ENCODE measurements at places on chromosomes 4 and X.
A peak's percentile ranks its signal among the peaks of the same experiment; 100 is the strongest.

GRCh38 chrX:9249051-9249846 lies 215.3 kb upstream of the FAM9B start:
- DNase-seq: no peak

GRCh38 chrX:97787311-97787710 lies 903.6 kb downstream of the RPA4 start:
- DNase-seq: no peak

- no peak for DNase-seq
Measured at GRCh38 chr4:13541176-13541604, 3.1 kb downstream of the NKX3-2 start.

- DNase-seq: no peak
Measured at GRCh38 chr4:165369522-165369921, 9.3 kb upstream of the CPE start.

GRCh38 chr4:94668724-94669123 lies 89.0 kb upstream of the BMPR1B start:
- DNase-seq: no peak

DNA sequence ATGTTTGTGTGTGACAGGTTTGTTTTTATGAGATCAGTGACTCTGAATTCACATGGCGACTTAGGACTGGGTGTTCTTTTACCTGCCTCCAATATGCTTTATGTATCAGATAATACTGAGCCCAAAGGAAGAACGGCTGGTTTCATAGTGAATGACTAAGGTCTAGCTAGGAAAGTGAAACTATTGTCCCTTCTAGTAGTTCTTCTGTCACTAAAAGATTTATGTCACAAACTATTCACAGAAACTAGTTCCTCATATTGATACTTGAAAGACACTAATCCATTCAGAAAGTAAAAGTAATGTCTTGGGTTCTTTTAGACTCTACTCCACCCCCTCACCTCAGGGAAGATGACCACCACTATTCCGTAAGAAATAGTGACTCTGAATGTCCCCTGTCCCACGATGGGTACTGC lies 81.7 kb downstream of the EGF start:
- no peak for DNase-seq

GRCh38 chr4:20046931-20047677 lies 204.6 kb upstream of the SLIT2 start:
- DNase-seq: no peak

DNA sequence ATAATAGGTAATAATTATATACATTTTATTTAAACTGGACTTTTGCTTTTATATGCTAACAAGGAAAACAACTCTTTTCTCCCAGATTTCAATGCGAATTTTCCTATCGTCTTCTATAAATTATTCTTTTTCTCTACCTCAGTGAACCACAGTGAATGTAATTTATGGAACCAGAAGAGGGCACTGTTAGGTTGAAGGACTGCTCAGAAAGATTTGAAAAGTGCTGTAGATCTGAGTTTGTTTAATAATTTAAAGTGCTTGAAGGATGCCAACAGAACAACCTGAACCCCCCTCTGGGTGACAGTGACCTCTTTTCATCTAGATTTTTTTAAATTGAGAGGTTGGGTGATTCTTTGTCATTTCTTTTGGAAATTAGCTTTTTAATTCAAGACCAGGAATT lies 54.9 kb downstream of the PHOX2B start:
- no peak for DNase-seq

- no peak for DNase-seq
Measured at GRCh38 chr4:107989162-107989536, 540 bp upstream of the HADH start.

GRCh38 chr4:37666625-37667071 lies 19.5 kb downstream of the RELL1 start:
- peak; percentile 58 for DNase-seq

DNA sequence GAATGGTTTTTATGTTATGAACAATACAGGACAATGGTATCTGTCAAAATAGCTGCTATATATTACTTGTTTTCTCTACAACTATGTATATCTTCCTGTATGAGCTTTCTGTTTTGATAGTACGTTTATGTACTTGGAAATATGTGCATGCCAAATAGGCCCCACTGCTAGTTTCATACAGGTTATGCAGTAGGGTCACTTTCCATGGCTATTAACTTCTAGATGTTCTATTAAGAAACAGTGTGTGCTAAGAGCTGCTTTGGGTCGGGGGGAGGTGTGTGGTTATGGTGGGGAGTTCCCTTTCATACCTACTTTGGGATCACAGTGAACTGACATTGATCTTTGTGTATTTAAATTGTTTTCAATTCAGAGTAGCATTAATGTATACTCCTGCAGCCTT lies 30.9 kb downstream of the RBPJ start:
- no peak for DNase-seq

- DNase-seq: no peak
Measured at GRCh38 chrX:14934423-14934822, 61.2 kb downstream of the MOSPD2 start.

DNA sequence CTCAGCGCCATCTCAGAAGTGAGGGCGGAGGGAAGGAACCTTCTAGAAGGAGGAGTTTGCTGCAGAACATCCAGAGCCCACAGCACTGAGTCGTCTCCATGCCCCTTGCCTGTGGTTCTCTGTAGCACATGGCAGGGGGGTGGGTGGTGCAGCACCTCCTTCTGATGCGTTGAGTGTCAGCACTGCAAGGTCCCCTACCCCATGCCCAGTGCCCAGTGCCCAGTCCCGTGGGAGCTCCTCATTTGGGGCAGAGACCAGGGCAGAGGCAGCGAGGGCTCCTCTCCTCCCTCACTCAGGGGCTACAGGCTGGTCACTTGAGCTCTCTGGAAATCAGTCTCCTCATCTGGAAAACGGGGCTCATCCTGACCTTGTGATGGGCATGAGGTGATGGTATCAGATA lies 78.1 kb downstream of the HTRA3 start:
- DNase-seq: no peak

- no peak for DNase-seq
Measured at GRCh38 chr4:47717188-47717587, 120.7 kb downstream of the CORIN start.

DNA sequence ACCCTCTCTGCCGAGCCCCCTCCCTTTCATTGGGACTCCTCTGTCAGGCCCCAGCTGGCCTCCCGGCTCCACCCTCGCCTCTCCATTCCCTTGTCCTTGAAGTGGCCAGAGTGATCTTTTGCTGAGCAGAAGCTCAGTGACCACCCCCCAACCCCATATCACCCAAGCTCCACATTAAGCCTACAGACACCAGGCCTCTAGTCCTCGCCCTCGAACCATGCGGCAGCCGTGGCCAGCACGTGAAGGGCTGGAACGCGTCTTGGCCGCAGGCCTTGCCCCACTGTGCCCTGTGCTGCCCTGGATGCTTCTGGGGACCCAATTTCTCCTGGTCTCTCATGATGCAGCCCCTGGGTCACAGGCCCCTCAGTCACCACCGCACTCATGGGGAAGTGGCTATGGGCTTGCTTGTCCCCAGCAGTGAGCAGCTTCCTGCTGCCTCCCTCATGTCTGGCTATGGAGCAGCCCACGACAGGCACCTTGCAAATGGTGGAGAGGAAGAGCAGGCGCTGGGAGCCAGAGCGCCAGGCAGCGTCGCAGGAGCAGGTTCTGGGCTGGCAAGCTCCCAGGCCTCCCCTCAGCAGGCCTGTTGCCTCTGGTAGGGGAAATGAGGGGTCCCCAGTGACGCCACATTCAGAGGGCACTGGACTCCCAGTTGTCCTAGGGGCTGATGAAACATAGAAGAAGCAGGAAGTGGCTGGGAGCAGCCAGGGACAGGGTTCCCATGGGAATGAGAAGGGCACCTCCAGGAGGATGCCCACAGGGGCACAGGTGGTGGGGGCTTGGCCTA lies 757 bp upstream of the SRPK3 start:
- no peak for DNase-seq

GRCh38 chrX:12443534-12444098 lies 305.3 kb downstream of the FRMPD4 start:
- DNase-seq: no peak

DNA sequence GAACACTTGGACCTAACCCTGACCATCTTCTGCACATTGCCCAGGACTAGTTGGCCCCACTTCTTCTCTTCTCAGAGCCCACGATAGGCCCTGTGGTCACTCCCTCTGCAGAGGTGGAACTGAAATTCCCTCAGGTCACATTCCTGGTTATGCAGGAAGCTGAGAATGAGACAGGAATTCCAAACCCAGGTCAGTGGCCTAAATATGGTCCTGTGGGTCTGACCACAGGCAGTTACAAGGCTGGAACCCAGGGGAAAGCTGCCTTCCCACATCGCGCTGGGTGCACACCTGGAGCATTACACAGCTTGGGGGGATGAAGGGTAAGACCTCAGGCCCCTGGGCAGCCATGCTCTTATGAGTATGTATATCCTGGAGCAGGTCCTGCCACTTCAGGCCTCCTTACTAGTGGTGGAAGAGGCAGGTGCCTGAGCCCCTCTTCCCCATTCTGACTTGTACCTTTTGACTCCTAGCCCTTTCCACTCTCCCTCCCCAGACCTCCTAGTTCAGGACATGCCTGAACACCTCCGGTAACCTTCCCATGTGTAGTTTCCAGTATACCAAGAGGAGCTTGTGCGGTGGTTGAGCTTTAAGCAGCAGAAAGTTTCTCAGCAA lies 173.5 kb downstream of the ASMT start:
- no peak for DNase-seq

DNA sequence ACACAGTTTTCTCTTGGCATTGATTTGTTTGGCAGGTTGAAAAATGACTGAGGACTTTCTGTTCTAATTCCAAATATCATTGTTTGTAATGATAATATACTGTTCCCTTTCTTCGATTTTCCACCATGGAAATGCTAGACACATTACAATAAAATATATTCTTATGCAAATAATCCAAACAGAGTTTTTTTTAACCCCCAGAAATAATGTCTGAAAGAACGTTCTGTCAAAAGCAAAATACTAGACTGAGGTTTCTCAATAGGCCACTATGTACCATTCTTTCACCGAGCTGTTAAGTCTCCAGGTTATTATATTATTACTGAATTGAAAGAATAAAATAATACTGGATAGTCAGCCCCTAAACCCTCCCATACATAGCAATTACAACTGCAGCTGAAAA lies 312.5 kb downstream of the ZIC3 start:
- DNase-seq: no peak

- no peak for DNase-seq
Measured at GRCh38 chr4:13535708-13536361, 8.5 kb downstream of the NKX3-2 start.

DNA sequence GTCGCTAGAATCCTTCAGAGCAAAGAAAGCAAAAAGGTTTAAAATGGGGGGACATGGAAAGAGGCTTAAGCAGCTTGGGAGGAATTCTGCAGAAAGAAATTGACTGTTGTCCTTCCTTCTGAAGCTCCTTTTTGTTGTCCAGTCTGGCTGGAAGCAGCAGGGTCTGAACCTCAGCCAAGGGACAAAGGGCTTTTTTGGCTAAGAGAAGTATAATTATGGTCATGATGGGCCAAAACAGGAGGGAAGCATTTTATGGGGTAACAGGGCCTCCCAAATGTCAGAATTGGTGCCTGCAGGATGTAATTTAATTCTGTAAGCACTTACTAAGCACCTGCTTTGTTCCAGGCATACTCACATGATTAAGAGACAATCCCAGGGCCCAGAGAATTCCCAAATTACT lies 74.2 kb upstream of the CPEB2 start:
- no peak for DNase-seq

DNA sequence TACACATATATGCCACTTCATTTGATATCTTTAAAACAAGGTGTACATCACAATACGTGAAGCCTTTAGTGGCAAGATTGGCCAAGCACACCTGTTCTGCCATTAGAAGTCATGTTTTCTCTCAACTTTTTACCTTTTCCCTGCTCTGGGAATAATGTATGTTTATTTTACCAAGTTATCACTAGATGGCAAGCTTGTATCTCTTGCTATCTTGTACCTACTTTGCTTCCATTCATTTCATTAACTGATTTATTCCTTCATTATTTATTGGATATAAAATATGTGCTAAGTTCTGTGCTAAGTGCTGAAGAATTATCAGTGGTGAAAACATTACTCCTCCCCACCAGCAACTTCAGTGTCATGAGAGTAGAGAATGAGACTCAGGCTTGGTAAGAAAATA lies 245.5 kb downstream of the ANK2 start:
- no peak for DNase-seq

- no peak for DNase-seq
Measured at GRCh38 chr4:92254767-92255442, 48.9 kb upstream of the GRID2 start.

- DNase-seq: no peak
Measured at GRCh38 chr4:187770345-187770744, 225.2 kb upstream of the ZFP42 start.

DNA sequence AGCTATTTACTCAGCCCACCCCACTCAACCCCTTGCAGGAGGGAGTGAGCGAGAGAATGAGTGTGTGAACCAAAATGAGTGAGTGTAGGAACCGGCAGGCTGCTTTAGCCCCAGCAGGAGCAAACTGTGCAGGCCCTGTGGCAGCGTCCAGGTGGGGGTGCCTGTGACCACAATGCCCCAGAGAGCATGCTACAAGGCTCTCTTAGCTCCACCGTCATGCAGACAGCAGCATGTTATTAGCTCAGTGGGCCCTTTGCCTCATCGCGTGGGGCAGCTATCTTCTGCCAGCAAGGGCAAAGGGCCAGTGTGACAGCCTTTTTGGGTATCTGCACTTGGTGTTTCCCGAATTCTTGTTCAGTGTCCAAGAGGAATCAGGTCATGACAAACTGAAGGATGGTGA lies 271.3 kb downstream of the GPM6A start:
- DNase-seq: no peak

DNA sequence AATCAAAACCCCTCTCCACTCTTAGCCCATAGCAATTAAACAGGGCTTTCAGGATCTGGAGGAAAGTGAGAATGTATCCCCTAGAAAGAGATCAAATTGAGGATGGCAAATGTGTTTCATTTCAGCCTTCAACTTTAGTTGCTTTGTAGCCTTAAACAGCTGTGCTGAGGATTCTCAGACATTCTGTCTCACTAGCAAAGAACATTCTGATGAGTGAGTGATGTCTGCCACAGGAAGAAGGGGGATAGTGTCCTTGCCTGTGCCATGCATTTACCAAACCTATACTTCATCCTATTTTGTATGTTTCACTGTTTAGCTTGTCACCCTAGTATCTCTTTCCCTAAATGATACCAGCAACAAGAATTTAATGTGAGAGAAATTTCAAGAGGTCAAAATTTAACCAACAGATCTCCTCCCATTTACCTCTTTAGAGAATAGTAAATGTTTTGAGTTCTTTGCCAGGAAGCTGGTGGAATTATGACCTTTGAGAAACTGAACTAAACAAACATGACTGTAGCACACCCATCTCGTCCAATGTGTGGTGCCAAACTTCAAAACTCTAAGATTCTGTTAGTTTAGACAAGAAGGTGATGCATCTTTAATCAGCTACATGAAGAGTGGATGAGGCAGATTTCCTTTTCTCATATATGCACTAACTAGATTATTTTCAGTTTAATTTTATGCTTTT lies 165.6 kb downstream of the PALLD start:
- no peak for DNase-seq

- DNase-seq: no peak
Measured at GRCh38 chr4:162707962-162708361, 458.7 kb downstream of the NAF1 start.
